ENCODE measurements at places on chromosomes 1 and 21. TPM values are rescaled to one million over a fixed set of nuclear protein-coding genes. Genes with fewer than 3 reads are reported as not detected.
A peak's percentile ranks its signal among the peaks of the same experiment; 100 is the strongest.

The TEDDM1 gene
- total RNA-seq, result not detected

The RXFP4 gene
- not detected for total RNA-seq

The THEM5 gene
- not detected for total RNA-seq

The SOX13 gene
- total RNA-seq, result 123 TPM

The LPAR3 gene
- total RNA-seq, result 27.8 TPM

The PDE4B gene
- total RNA-seq, result 25.6 TPM

The TSPAN1 gene
- total RNA-seq, result not detected

The AMY2B gene
- total RNA-seq, result 1.3 TPM

The URB1 gene
- total RNA-seq, result 42.2 TPM

The OR2T29 gene
- not detected for total RNA-seq

The VAV3 gene
- total RNA-seq, result 11.3 TPM

The RNF223 gene
- not detected for total RNA-seq

The MX2 gene
- 9.2 TPM for total RNA-seq

- no peak overlapping the region for H3K4me3 ChIP-seq
- peak; percentile 60 for DNase-seq
- no peaks in the 10 kb centered on the region for H3K36me3 ChIP-seq
- no peaks in the 10 kb centered on the region for H3K4me1 ChIP-seq
- no peaks in the 10 kb centered on the region for H3K27me3 ChIP-seq
- H3K27ac ChIP-seq, result no peak overlapping the region
Measured at GRCh38 chr1:226351709-226352108, 42.7 kb upstream of the LIN9 start.

DNA sequence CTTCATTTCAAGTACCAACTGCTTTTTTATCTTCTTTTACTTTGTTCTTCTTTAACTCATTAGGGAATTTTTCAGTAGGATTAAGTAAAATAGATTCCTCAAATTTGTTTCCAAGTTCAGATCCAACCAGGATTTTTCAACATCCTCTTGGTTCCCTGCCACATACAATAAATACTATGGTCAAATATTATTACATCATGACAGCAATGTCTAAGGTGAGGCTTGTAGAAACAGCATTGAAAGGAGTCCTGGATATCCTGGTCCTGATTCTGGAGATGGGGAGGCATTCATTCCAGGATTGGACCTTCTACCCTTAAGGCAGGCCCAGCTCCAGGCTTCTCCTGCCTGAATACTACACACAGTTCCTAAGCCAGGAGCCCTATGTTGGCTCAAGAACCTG, 80.2 kb upstream of the F3 start:
- H3K36me3 ChIP-seq, result no peaks in the 10 kb centered on the region
- no peak overlapping the region for H3K4me3 ChIP-seq
- H3K27me3 ChIP-seq, result no peaks in the 10 kb centered on the region
- H3K4me1 ChIP-seq, result peaks cover 27% of the 10 kb centered on the region

DNA sequence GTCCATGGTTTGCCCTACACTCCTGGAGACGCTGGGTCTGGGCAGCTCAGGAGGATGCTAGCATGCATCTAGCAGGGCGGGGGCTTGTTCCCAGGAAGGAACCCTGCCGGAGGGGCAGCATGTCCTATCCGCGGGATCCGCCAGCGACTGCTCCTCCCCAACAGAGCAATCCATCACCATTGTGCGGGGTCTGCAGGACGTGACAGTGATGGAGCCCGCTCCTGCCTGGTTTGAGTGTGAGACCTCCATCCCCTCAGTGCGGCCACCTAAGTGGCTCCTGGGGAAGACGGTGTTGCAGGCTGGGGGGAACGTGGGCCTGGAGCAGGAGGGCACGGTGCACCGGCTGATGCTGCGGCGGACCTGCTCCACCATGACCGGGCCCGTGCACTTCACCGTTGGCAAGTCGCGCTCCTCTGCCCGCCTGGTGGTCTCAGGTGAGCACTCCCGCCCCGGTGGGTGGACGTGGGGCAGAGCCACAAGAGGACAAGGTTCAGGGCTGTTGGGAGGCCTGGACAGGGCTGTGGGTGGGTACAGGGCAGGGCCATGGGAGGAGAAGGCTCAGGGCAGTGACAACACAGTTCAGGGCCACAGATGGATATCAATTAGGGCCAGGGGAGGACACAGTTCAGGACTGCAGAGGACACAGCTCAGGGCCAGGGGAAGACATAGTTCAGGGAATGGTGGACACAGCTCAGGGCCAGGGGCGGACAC, 71.3 kb downstream of the OBSCN start:
- no peaks in the 10 kb centered on the region for H3K36me3 ChIP-seq
- H3K27ac ChIP-seq, result no peak overlapping the region
- H3K4me1 ChIP-seq, result no peaks in the 10 kb centered on the region
- no peak overlapping the region for H3K4me3 ChIP-seq

DNA sequence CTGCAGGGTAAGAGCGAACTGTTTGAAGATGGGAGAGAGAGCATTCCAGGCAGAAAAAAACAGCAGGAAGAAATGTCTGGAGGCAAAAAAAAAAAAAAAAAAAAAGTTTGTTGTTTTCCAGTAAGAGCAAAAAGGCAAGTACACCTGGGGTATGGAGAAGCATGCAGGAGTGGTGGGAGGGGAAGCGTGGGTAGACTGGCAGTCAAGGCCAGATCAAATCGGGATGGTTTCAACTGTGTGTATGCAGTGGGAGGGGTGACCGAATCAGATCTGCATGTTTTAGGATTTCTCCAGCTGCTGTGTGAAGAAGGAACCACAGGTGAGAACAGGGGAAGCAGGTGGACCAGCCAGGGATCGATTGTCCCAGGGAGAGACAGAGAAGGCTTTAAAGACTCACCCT, 34.7 kb downstream of the CSMD2 start:
- H3K4me1 ChIP-seq, result no peaks in the 10 kb centered on the region
- H3K27ac ChIP-seq, result no peak overlapping the region

- no peak overlapping the region for H3K4me3 ChIP-seq
- H3K36me3 ChIP-seq, result no peaks in the 10 kb centered on the region
- H3K27ac ChIP-seq, result no peak overlapping the region
- no peaks in the 10 kb centered on the region for H3K27me3 ChIP-seq
- no peaks in the 10 kb centered on the region for H3K4me1 ChIP-seq
Measured at GRCh38 chr1:147351140-147351835, 108.8 kb downstream of the CHD1L start.

- no peak overlapping the region for H3K4me3 ChIP-seq
- no peaks in the 10 kb centered on the region for H3K4me1 ChIP-seq
- no peak for DNase-seq
- H3K36me3 ChIP-seq, result no peaks in the 10 kb centered on the region
Measured at GRCh38 chr1:213876531-213876930, 111.2 kb upstream of the PROX1 start.

- peaks cover 43% of the 10 kb centered on the region for H3K4me1 ChIP-seq
- H3K36me3 ChIP-seq, result no peaks in the 10 kb centered on the region
- no peaks in the 10 kb centered on the region for H3K27me3 ChIP-seq
- peak overlapping the region; percentile 92 for H3K4me3 ChIP-seq
- DNase-seq, result peak; percentile 58
Measured at GRCh38 chr1:15758953-15759661, 512 bp downstream of the FBLIM1 start.

DNA sequence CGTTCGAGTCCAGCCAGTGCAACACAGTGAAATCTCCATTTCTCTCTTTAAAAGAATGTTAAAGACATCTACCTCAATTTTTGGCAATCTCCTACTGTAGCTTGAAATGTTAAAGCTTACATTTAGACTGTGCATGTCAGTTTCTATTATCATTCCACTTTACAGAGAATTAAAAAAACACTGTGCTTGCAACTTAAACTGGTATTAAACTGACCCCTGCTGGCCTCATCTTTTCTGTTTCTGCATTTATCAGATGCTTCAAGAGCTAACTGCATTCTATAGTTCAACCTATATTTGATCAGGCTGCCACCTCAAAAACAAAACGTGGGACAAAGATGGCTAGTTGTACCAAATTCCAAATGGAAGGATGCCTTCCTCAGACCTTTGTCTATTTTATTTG, 226.5 kb downstream of the SMYD3 start:
- no peaks in the 10 kb centered on the region for H3K27me3 ChIP-seq
- peaks cover 8% of the 10 kb centered on the region for H3K4me1 ChIP-seq
- no peaks in the 10 kb centered on the region for H3K36me3 ChIP-seq
- DNase-seq, result peak; percentile 21
- H3K27ac ChIP-seq, result no peak overlapping the region

DNA sequence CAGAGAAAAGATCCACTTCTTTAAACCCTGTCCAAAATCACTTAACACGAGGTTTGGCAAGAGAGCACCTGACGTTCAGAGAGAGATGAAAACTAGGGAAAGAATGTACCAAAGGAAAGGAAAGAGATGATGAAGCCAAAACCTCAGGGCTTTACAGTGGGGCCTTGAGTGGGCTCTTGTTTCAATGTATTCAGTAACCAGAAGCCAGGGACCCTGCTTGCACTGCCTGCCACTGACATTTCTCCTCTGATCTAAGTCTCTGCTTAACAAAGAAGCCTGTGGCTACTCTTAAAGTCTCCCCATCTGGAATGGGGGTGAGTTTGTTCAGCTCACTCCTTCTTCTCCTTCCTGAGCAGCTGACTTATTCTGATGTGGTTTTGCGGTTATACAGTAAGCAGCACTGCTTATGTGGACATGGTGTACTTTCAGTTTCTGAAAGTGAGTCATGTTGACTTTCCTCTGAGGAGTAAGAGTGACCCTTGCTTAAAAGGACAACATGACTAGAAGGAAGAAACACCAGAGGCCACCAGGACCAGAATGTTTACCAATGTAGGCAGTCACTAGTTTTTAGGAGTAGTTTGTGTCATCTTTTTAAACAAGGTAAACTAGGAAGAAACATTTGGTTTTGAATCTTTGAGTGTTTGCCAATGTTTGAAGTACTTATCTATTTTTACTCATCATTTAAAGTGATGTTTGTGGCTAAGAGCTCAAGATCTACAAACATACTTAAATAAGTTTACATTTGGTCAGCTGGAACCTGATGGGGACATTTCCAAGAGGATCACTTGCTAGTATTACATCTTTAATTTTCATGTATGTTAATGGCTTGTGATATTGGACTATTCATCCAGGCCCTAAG, 87.4 kb downstream of the FASLG start:
- no peaks in the 10 kb centered on the region for H3K4me1 ChIP-seq
- H3K4me3 ChIP-seq, result no peak overlapping the region

DNA sequence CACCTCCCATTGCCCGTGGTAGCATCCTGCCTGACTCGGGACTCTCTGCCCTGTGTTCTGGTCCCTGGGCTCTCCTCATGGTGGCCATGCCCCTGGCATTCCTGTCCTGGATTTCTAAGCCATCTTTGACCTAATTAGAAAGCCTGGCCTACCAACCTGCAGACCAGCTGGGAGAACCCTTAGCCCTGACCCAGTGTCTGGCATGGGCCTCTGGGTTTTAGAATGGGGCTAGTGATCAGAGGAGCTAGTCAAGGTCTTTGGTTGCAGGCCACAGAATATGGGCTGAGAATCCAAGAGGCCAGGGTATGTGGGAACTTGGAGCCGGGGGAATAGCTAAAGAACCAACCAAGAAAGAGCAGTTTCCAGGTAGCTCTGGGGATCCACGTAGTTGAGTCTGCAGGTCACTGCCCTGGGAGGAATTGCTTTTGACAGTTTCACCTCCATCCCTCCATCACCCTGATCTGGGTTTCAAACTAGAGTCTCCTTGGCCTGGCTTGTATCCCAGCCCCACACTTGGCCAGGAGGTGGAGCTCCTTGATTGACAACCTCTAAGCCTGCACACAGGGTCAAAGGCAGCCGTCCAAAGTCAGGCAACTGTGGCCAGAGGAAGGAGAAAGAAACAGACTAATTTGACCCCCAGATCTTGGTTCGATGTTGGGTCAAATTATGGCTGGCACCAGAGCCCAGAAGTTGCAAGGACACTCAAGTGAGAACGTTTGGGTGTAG, 54.7 kb upstream of the ABCG1 start:
- no peaks in the 10 kb centered on the region for H3K27me3 ChIP-seq
- peak; percentile 58 for DNase-seq
- peaks cover 5% of the 10 kb centered on the region for H3K4me1 ChIP-seq

GRCh38 chr1:78155121-78155520, 109.4 kb downstream of the GIPC2 start:
- DNase-seq, result peak; percentile 69
- H3K27me3 ChIP-seq, result no peaks in the 10 kb centered on the region
- H3K4me1 ChIP-seq, result peaks cover 11% of the 10 kb centered on the region
- H3K36me3 ChIP-seq, result no peaks in the 10 kb centered on the region

- H3K4me1 ChIP-seq, result peaks cover 30% of the 10 kb centered on the region
- no peaks in the 10 kb centered on the region for H3K27me3 ChIP-seq
- peak overlapping the region; percentile 99 for H3K27ac ChIP-seq
- DNase-seq, result no peak
- H3K4me3 ChIP-seq, result peak overlapping the region; percentile 91
Measured at GRCh38 chr1:161313554-161314200, 504 bp upstream of the SDHC start.

GRCh38 chr21:38813143-38813542, 7.4 kb downstream of the ETS2 start:
- peaks cover 51% of the 10 kb centered on the region for H3K36me3 ChIP-seq
- peak overlapping the region; percentile 51 for H3K27ac ChIP-seq
- H3K4me3 ChIP-seq, result no peak overlapping the region
- H3K4me1 ChIP-seq, result peaks cover 60% of the 10 kb centered on the region

GRCh38 chr1:170580636-170581440, 48.9 kb downstream of the GORAB start:
- H3K4me1 ChIP-seq, result peaks cover 8% of the 10 kb centered on the region
- DNase-seq, result no peak
- no peak overlapping the region for H3K4me3 ChIP-seq

GRCh38 chr1:165501970-165502348, 41.8 kb upstream of the LRRC52 start:
- H3K36me3 ChIP-seq, result no peaks in the 10 kb centered on the region
- no peak overlapping the region for H3K27ac ChIP-seq
- DNase-seq, result no peak
- H3K4me1 ChIP-seq, result no peaks in the 10 kb centered on the region
- H3K4me3 ChIP-seq, result no peak overlapping the region
- H3K27me3 ChIP-seq, result no peaks in the 10 kb centered on the region

DNA sequence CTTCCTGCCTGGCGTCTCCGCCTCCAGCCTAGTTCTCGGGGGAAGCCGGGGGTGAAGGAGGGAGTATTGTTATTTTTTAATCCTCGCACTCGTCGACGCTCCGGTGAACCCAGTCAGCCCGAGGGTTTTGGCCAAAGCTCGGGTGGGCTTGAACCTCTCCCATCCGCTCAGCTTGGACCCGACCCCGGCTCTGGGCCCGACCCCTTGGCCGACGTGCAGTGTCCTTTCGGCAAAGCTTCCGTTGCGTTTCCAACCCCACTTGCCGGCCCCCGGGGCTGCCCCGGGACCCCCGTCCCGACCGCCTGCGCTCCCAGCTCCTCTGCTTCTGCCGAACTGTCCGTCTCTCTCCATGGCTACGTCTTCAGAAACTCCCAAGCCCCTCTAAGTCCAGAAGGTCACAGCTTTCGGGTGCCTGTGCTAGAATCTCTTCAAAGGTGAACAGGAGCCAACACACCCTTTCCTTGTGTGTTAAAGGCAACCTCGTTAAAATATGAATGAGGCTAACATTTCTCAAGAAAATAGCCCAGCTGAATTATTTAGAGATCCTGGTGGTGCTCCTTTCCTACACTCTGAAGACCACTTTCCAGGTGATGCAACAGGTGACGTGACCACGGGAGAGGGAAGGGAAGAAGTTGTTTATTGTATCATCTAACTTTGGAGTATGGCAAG, 647 bp downstream of the DESI2 start:
- no peaks in the 10 kb centered on the region for H3K27me3 ChIP-seq
- peaks cover 36% of the 10 kb centered on the region for H3K4me1 ChIP-seq
- peak; percentile 44 for DNase-seq
- H3K36me3 ChIP-seq, result no peaks in the 10 kb centered on the region

- no peak overlapping the region for H3K27ac ChIP-seq
- H3K27me3 ChIP-seq, result no peaks in the 10 kb centered on the region
- DNase-seq, result no peak
- no peaks in the 10 kb centered on the region for H3K36me3 ChIP-seq
- H3K4me1 ChIP-seq, result peaks cover 15% of the 10 kb centered on the region
Measured at GRCh38 chr1:15011661-15012060, 141.9 kb upstream of the TMEM51 start.

- H3K27ac ChIP-seq, result no peak overlapping the region
- H3K4me1 ChIP-seq, result no peaks in the 10 kb centered on the region
- H3K36me3 ChIP-seq, result no peaks in the 10 kb centered on the region
- no peak for DNase-seq
- no peak overlapping the region for H3K4me3 ChIP-seq
Measured at GRCh38 chr1:184892116-184892515, 82.2 kb downstream of the NIBAN1 start.

Measured in GM23338 (cell line).